ENCODE measurements at places on chromosomes 2 and 18.

GRCh38 chr2:219689676-219690628 is 62.5 kb downstream of the SLC4A3 start:
- DNase-seq: peak; percentile 47

DNA sequence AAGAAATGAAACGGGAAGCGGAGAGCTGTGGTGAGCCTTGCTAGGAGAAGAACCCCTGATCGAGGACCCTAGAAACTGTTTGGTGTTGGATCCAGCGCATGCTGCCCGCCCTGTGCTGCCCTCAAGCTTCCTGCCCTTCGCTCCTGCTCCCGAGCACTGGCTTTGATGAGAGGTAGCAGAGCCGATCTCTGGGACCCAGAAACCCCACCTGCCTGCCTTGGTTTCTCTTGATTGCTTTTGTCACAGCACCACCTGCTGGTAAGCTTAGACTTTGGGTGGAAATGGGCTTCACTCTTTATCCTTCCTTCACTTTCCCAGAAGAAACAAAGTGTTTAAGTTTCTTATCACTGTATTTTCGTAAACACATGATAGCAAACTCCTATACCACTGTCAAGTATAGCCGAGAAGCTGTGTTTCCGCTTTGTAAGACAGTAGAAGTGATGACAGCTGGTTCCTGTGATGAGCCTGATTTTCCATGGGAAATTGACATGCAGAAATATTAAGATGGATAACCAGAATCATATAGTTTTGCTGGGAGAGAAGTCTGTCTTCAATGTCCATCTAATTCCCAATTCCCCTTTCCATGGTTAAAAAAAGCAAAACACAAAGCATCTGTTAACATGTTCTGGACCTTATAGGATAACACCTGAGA is 267.4 kb downstream of the PHLPP1 start:
- peak; percentile 51 for DNase-seq

GRCh38 chr18:23828426-23828825 is 139.2 kb downstream of the LAMA3 start:
- DNase-seq: no peak

DNA sequence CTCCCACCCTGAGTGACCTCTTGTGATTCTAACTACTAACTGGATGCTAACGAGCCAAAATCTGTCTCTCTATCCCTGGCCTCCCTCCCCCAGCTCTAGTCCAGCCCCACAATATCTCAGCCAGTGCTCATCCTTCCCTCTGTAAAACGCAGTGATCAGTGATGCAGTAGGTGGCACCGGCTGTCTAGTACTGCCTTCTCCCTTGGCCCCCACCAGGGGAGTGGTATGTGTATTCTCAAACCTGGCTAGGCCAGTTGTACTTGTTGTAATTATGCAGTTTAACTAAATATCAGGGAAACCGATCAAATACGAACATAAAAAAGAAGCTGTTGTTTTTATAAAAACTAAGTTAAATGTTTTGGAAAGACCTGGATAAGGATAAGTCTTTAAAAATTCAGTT is 113.2 kb upstream of the ALPP start:
- DNase-seq: no peak

DNA sequence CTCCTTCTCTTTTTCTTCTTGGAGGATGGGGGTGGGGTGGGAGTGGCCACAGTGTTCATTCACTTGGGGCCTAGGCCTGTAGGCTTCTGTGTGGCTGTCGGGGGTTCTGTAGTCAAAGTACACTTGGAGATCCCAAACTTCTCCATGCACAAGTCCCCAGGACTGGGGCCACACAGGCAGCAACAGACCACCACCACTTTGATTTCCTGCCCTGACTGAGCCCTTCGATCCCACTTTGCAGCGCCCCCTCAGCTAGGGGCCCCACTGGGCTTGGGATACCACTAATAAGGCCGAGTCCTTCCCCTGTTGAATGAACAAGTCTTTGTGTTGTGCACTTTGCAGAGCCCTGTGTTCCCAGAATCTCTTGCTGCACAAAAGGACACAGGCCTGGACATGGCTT is 5.5 kb upstream of the TEX51 start:
- no peak for DNase-seq

DNA sequence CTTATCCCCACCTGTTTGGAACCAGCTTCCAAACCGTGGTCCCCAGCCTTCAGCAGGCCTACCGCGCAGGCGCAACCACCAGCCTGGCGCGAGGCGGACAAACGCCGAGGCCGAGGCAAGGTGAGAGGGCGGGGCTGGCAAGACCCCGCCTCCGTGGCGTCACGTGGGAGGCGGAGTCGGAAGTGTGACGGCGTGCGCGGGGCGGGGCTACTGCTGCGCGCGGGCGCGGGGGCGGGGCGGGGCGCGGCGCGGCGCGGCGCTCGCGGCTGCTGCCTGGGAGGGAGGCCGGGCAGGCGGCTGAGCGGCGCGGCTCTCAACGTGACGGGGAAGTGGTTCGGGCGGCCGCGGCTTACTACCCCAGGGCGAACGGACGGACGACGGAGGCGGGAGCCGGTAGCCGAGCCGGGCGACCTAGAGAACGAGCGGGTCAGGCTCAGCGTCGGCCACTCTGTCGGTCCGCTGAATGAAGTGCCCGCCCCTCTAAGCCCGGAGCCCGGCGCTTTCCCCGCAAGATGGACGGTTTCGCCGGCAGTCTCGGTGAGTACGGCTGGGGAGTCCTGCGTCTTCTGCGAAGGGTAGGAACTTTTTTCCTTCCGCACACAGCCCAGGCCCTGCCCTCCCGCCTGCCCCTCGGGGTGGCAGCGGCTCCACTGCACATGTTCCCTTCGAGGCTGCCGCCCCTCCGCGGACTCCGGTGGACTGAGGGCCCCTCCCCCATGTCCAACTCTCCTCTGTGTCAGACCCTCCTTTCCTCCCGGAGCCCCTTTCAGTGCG is at the start of gene EML4:
EML4 (plus strand) TSS at position 254 of the 774 bp plus-strand sequence; CDS start at position 513, 259 bp downstream.
- peak; percentile 82 for DNase-seq

DNA sequence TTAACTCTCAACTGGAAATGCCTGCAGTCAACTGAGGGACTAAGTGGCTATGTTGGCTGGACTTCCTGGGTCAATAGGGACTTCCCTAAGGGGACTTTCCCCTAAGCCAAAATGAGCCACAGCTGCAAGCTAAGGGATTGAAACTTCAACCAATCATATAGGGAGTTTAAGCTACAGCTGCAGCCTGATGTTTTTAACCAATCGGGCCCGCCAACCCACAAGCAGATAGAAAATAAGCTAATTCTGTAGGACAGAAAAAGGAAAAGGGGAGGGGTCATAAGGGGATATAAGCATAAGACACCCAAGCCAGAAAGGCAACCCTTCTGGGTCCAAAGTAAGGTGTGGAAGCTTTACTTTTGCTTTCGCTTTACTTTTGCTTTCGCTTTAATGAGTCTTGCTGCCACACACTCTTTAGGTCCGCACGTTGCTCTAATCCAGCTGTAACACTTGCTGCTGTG is 927.5 kb downstream of the ERBB4 start:
- DNase-seq: no peak

- DNase-seq: no peak
Observed at GRCh38 chr2:241871538-241872312, 2.2 kb downstream of the RTP5 start.

DNA sequence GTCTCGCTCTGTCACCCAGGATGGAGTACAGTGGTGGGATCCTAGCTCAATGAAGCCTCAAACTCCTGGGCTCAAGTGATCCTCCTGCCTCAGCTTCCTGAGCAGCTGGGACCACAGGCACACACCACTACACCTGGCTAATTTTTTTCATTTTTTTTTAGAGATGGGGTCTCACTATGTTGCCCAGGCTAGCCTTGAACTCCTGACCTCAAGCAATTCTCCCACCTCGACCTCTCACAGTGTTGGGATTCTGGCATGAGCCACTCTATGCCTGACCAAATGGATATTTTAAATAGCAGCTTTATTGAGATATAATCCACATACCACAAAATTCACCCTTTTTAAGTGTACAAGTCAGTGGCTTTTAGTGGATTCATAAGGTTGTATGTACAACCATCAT is 11.1 kb downstream of the RNF149 start:
- no peak for DNase-seq

GRCh38 chr2:40332191-40332826 is 119.6 kb downstream of the SLC8A1 start:
- DNase-seq: no peak

DNA sequence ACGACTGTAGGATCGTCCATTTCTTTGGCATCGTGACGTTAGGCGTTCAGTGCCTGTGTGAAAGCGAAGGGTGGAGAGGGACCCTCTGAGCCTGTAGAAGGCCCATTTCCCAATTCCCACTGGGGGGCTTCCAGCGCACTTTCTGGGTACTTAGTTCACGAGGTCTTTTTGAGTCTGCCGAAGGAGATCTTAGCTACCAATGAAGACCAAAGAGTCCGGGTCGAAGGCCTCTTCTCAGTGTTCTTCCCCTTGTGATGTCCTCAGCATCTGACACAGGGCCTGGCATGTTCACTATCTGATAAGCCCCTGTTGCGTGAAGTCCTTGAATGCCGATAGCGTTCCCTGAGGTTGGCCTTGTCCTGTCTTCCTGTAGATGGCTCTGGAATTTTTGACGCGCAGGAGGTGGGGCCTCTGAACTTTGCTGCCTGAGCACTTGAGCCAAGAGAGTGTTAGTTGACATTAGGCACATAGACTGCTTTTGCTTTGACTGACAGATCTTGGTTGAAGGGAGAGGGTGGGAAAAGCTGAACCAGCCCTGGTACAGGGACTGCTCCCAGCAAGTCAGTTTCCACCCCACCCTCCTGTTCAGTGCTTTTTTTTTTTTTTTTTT is 52.8 kb downstream of the LDLRAD4 start:
- no peak for DNase-seq

DNA sequence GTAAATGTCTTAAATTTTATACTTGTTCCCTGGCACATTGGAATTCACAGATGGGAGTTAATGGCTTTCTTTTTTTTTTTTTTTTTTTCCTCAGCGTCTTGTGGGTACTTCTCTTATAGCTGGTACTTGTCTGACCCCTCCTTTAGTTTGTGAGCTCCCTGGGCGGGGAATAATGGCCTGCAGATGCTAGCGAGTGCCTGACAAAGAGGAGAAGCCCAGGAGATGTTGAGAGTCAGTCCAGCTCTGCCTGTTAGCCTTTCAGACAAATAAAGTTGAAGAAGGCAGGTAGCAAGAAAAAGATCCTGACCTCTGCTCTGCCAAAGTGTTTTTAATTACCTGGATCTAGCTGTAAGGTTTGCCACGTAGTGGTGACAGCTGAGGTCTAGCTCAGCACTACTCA is 6.6 kb downstream of the BCL2L11 start:
- DNase-seq: no peak

GRCh38 chr2:12050396-12050795 is 304.0 kb downstream of the LPIN1 start:
- no peak for DNase-seq

- DNase-seq: no peak
Observed at GRCh38 chr18:25435149-25435782, 83.3 kb upstream of the ZNF521 start.

DNA sequence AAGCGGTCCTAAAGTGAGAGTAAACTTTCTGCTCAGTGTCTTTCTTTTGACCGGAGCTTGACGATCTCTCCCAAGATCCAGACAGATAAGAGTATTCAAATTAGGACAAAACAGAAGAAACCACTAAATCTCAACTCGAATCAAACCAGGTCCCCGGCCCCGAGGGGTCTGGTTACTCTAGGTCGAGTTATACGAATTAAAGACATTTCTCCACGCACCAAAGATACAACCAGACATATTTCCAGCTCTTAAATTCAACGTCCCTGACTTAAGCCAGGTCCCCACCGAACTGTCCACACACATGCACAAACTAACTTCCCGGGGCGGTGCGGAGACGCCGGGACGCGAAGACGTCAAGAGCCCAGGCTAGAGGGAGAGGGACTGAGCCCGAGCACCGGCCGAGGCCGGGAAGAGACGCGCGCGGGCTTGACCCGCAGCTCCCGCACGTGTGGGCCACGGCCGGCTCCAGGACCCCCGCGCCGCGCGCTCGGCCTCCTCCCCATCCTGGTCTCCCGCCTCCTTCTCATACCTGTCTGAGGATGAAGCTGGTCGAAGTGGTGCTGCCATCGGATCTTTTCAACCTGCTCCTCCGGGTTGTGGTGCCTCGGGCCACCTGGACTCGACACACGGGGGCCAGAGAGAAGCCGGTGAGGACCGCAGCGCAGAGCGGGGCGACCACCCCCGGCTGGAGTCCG is 896 bp downstream of the CACNB4 start:
- DNase-seq: peak; percentile 23

- DNase-seq: no peak
Observed at GRCh38 chr2:212213191-212213590, 325.4 kb downstream of the ERBB4 start.

DNA sequence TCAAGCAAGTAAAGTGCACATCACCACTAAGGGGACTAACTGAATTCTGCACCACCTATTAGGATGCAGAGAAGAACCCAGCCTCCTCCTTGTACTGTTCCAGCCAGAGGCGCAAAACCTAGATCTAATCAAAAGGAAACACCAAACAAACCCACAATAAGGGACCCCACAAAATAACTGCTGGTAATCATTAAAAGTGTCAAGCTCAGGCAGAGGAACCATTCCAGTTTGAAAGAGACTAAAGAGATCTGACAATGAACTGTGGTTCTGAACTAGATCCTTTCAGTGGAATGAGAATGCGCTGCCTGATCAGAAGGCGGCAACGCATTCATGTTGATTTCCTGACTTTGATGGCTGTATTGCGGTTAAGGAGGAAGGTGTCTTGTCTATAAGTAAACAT is 16.8 kb downstream of the HDLBP start:
- peak; percentile 56 for DNase-seq

DNA sequence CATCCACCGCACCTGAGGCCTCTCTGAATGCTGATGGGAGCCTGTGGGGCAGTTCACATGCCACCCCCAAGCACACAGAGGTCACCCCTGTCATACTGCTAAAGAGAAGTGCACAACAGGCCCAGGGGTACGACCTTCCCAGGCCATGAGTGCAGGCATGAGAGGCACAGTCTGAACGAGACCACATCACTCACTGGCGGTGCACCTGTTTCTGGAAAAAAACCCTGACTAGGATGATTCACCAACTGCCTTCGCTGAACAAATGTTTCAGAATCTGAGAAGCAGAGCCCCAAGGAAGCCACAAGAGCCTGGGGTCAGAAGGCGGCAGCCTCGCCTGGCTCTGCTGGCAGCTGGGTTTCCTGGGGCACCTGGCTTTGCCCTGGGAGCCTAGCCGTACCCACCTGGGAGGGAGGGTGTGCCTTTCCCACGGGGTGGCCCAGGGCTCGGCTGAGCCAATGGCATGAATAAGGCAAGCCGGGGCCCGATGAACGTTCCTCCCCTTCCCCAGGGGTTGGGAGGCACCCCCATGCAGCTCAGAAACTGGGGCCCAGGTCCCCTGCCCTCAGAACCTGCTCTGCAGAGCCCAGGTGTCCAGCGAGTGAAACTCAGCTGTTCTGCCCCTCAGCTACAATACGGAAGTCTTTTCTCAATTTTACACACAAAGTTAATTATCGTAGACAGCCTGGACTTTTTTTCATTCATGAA is 73.8 kb downstream of the HDAC4 start:
- DNase-seq: peak; percentile 72

GRCh38 chr2:122022531-122022930 is 267.1 kb downstream of the TSN start:
- no peak for DNase-seq

DNA sequence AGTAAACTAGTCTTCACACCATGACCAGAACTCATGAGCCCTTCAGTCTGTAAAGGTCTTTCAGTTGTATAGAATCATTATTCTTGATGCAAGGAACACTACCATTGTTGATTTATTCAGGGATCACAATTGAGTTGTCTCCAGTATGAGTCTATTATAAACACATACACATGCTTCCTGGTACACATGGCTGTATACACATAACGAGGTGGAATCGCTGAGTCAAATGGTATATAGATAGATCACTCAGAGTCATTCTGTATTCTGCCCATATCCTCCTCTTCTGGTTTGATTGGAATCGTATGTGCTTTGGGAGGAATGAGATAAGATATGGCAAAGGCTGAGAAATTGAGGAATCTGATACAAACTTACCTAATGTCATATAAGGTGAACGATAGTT is 216.0 kb downstream of the UBE2E3 start:
- DNase-seq: no peak

Measured in naive thymus-derived CD4-positive, alpha-beta T cell (primary cell).